NCI-H446 treated with DMSO at 0.1 percent for 48 hours (cell line): ENCODE measurements at places on chromosomes 12 and 14.

DNA sequence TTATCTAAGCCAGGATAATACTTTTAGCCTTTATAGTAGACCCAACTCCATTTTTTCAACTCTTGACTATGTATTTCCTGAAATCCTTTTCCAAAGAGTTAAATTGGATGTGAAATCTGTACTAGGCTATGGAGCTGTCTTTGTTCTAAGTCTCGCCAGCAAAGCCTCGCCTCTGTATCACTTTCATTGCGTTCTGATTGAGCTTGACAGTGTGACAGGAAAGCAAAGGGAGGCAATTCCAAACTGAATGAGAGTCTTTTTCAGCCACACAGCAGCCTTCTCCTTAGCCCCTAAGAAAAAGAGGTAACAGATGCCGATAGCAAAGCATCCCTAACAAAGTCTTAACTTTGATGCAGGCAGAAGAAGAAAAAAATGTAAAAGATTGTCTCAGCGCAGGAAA lies 154.6 kb upstream of the OTX2 start:
- DNase-seq, result no peak

DNA sequence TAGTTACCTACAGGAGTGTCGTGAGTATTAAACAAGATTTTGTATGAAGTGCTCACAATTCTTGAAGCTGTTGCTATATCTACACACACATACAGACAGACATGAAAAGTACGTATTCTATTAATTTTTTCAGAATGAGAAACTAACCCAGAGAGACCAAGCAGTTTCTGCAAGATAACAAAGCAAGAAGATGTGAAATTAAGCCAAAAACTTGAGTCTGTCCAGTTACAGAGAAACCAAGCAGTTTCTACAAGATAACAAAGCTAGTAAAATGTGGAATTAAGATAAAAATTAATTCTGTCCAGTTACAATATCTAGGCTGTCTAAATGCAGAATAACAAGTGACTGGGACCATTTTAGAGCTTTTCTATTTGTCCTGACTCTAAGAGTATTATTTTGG lies 132.4 kb downstream of the ALG10B start:
- no peak for DNase-seq

DNA sequence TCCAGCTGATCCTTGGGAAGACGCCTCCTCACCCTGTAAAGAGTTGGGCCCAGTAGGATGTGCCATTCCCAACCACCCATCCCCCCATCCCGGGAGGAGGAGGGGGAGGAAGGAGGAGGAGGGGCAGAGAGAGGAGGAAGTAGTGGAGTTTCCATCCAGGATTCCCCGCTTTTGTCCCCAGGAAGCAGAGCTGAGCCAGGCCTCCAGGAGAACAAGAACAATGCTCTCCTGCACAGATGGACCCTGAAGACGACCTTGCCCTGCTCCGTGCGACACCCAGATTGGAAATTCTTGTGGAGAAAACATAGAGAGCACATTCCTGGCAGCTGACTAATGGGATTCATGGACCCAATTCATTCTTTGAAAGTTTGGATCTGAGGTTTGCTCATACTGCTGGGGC lies 132.3 kb upstream of the CRY1 start:
- DNase-seq, result no peak

DNA sequence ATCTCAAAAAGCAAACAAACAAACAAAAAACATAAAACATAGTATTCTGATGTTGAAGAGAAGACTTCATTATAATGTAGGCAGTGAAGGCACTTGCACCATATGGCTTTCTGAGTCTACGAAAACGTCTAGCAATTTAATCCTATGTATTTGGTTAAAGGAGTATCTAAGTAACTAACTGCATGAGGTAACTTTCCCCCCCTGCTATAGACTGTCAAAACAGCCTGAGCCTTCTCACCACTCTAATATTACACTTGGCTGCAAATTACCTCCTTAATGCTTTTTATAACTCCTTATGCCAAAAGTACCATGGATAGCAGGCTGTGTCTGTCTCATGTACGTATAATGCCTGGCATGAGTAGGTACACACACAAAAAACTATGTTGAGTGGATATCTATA lies 607.6 kb upstream of the FLRT2 start:
- DNase-seq, result no peak

GRCh38 chr12:8668441-8668840 lies 5.8 kb upstream of the MFAP5 start:
- DNase-seq, result no peak

GRCh38 chr14:22500954-22501726 lies 87.9 kb downstream of the DAD1 start:
- DNase-seq, result no peak

- DNase-seq, result no peak
These were observed 658.5 kb downstream of the DIO2 start for GRCh38 chr14:79552778-79553177.

DNA sequence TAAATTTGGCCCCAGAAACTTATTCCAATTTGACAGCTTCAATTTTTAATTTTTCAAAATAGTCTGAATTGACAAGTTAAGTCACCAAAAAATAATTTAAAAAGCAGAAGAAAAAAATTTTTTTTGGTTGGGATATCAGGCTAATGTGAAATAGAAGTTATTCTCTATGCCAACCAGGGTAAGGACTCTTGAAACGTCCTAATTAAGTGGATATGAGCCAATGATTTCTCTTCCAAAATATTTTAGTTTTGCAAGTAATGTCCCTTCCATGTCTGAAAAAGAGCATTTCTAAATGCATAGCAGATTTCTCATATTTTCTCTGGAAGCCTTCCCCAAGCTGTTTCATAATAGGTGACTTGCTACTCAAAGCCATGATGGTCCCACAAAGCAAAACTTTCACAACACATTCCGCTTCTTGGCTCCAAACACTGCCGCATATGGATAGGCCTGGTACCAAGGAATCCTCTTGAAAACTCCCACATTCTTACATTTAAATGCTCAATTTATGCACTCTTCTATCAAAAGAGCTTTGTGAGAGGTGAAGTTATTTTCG lies 65.1 kb downstream of the SIX6 start:
- no peak for DNase-seq
